ENCODE measurements at places on chromosomes 2 and 18.

DNA sequence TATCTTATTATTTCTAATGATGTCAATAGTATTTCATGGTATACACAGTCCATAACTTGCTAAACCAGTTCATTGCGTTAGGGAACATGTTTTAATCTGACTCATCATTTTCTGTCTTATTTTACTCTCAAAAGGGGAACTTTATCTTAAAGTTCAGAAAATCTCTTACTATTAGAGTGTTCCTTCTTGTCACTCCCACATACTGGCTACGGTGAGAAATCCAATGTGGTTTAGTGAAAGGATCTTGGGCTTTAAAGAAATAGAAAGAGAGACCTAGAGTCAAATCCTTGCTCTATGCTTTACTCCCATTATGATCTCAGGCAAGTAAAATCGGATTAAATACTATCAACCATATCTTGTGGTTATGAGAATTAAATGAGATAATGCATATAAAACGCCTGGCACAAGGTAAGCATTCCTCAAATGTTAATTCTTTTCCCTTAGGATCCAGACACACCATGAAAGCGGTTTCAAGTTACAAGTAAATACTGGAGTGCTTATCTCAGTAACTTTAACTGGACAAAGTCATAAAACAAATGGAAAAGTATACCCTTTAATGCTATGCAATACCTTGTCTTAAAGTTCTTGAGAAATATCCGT, 576.0 kb downstream of the ARHGAP15 start:
- no peak for DNase-seq

DNA sequence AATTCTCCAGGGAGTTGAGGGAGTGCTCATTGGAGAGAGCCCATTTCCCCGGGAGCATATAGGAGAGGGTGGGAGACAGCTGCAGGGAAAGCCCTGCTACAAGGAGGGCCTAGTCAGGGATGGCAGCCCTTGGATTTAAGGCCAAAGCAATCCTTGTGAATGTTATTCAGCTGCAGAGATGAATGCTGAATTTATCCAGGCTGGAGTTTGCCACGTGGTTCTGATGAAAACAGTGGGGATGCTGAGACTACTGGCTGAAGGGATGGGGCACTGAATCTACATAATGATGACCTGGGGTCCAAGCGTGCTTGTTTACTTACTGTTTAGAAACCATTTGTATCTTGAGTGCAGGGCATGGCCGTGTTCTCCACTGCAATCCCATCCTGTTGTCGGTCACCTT, 35.6 kb upstream of the RNF149 start:
- DNase-seq = no peak

- no peak for DNase-seq
Measured at GRCh38 chr2:121285926-121286325, 924 bp upstream of the TFCP2L1 start.

DNA sequence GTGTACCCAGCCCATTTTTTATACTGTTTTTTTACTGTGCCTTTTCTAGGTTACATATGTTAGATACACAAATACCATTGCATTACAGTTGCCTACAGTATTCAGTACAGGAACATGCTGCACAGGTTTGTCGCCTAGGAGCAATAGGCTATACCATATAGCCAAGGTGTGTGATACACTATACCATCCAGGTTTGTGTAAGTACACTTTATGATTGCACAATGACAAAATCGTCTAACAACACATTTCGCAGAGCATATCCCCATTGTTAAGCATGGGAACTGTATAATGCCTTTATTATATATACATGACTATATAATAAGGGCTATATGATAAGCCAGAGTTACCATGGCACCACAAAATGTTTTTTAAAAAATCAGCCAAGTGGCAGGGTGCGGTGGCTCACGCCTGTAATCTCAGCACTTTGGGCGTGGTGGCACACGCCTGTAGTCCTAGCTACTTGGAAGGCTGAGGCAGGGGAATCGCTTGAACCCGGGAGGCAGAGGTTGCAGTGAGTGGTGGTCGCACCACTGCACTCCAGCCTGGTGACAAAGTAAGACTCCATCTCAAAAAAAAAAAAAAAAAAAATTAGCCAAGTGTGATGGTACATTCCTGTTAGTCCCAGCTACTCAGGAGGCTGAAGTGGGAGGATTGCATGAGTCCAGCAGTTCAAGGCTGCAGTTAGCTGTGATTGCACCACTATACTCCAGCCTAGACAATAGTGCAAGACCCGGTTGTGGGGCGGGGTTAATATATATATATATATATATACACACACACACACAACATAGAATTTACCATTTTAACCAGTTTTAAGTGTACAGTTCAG, 2.8 kb upstream of the CENPA start:
- no peak for DNase-seq

DNA sequence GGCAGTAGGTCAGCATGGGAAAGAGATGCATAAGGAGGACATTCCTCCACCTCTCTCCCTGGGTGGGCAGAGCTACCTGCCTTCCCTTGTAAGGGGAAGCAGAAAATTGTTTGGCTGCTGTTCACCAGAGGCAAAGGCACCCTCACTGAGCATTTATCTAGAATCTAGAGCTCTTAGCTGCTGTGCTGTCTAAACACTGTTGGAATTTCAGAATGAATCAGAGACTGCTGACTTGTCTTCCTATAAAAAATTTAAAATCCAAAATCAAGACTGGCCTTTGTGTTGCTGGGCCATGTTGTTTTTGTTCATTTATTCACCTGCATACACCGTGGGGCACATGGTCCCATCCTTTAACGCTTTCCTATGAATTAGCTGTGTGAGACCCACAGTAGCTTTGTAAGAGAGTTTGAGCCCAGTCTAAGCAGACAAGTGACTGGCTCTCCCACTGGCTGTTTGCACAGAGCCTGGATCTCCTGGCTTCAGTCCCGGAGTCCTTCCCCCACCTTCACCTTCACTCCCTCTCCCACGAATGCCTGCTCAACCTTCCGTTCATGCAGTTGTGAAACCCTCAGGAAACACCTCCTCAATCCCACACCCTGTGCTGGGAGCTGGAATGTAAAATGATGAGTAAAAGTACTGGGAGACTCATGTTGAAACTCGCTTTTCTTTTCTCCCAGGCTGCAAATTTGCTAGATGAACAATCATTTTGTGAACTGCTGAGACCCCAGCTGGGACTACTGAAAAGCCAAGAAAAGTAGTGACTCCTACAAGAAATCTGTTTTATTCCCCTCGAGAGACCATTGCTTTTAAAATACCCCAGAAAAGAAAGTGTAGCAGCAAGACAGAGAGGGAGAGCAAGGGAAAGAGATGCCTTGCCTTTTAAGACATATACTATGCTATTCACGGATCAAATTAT, 76.2 kb downstream of the FAM168B start:
- DNase-seq = no peak

DNA sequence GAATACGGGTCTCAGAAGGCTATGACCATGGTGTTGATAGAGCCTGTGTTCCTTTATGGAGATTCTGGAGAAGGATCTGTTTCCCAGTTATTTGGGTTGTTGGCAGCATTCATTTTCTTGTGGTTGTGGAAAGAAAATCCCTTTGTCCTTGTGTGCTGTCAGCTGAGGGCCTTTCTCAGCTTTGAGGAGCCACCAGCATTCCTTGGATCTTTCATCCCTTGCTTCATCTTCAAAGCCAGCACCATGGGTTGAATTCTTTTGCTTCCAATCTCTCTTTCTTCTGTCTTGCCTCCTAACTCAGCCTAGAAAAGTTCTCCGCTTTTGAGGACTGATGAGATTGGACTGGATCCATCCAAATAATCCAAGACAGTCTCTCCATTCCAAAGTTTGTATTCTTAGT, 103.2 kb upstream of the MMADHC start:
- DNase-seq = no peak

GRCh38 chr2:207394203-207394781, 135.5 kb upstream of the CREB1 start:
- DNase-seq = no peak

- DNase-seq = no peak
Measured at GRCh38 chr2:108441712-108442111, 7.3 kb upstream of the GCC2 start.

DNA sequence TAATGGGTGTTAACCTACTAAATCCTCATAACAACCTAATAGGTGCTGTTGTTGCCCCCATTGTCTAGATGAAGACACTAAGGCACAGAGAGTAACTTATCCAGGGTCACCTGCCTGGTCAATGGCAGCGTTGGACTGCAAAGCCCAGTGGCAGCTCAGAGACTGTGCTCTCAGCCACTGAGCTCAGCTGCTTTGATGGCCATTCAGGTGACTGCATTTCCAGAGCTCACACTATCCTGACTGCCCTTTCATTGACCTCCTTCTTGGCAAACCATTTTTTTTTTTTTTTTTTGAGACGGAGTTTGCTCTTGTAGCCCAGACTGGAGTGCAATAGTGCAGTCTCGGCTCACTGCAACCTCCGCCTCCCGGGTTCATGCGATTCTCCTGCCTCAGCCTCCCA, 115.2 kb downstream of the MAPK4 start:
- DNase-seq = no peak
